MCF 10A (cell line): ENCODE measurements at places on chromosomes 16 and 17.

- peak; percentile 66 for DNase-seq
These were observed 9.3 kb upstream of the TNFRSF17 start for GRCh38 chr16:11955713-11956123.

DNA sequence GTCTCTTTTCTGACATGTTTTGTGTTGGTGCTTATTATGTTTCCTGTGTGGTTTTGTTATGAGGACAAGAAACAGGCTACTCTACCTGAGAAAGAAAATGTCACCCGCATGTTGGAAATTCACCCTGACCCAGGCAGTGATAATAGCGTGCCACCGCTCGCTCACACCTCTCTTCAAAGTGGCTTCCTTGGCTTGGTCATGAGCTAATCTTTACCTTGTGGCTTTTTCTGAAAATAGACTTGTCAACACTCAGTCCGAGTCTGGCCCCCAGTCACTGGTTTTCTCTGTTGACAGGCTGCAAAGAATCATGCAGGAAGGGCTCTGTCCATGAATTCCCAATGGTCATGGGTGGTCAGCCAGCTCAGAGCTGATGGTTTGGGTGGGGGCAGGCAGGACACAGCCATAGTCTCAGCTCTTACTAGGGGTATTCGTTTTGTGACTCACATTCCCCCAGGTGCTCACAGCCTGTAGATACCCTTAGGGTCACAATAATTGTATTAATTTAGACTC lies 121.3 kb upstream of the CACNG5 start:
- no peak for DNase-seq

DNA sequence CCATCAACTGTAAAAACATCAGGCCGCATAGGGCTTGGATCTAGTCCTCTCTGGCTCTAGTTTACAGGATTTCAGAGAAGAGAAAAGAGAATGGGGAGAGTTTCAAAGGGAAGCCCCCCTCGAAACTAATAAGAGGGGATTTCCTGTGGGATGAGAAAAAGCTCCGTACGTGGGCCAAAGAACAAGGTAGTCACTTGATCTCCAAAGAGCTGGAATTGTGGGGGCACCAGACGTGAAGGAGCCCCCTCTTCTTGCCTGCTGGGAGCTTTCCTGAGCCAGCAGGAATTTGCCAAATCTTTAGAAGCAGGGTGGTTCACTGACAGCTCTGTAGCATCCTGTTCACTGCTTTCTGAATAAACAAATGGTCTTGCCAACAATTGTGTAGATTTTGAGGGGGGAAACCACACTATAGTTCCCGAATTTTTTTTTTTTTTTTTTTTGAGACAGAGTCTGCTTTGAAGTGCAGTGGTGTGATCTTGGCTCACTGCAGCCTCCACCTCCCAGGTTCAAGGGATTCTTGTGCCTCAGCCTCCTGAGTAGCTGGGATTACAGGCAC lies 7.0 kb upstream of the TMIGD1 start:
- no peak for DNase-seq

- peak; percentile 47 for DNase-seq
These were observed 132.6 kb downstream of the PITPNC1 start for GRCh38 chr17:67509390-67510287.

DNA sequence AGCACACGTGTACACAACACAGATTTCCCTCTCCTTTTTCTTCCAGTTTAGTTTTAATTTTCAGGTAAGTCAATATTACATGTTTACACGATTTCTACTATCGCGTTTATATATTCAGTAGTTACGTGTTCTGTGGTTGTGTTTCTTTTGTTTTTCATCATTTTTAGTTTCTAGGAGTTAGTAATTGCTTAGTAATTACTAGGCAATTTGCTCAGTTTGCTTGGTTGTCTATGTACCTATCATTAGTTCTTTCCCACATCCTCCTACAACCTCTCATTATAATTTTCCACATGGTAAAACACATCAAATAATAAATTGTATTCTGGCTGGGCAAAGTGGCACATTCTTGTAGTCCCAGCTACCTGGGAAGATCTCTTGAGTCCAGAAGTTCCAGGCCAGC lies 24.6 kb upstream of the GUCY2D start:
- no peak for DNase-seq

DNA sequence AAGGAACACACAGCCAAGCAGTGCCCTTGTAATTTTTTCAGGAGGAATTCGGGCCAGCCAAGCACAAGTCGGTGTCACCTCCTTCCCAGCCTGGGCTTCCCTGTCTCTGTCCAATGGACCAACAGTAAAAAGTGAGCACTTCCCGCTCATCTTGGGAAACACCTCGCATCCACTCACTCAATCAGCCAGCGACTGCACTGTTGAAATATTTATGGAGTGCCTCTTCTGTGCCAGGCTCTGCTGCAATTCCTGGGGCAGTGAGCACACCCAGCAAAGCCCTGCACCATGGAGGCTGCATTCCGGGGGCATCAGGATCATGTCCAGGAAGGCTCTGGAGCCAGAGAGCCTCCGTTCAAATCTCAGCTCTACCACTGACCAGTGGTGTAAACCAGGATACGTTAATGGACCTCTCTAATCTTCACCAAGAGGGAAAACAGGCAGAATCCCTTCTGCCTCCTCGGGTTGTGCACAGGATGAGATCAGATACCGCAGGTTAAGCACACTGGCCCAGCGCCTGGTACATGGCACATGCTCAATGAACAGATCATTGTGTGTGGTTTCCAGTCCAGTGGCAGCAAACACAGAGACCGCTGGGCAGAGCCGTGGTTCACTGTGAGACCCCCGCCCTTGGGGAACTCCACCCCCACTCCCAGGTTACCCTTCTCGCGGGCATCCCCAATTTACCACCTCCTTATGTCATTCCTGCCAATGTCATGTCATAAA lies 194.3 kb downstream of the ZNF423 start:
- no peak for DNase-seq
